ENCODE measurements at places on chromosomes 3 and 15.

DNA sequence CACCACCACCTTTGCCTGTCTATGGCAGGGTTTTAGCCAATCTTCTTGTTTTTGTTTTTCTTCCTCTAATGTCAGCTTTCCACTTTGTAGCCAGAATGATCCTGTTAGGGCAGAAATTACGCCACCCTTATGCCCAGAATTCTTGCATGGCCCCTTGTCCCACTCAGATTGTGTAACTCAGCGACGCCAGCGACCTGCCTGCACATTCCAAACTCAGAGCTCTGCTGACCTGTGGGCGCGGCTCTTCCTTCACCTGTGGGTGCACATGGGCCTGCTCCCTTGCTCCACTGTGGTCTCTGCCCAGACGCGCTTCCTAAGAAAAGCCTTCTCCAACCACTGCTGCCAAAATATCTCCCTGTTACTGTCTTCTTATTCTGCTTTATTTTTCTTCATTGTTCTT, 45.0 kb downstream of the MED12L start:
- no peak for DNase-seq

DNA sequence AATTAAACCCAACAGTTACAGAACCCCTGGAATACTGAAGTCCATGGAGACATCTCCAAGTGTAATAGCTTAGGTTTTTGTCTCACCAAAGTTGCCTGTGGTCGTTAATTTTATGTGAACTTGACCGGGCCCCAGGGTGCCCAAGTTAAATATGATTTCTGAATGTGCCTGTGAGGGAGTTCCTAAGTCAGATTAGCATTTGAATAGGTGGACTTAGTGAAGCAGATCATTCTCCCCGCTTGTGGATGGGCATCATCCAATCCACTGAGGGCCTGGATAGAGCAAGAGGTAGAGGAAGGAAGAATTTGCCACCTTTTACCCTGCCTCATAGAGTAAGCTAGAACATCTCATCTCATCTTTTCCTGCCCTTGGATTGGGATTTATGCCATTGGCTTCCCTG, 203.0 kb downstream of the MYRIP start:
- DNase-seq = no peak

GRCh38 chr3:148101061-148101460, 596.6 kb upstream of the AGTR1 start:
- no peak for DNase-seq

GRCh38 chr15:70358871-70359647, 261.3 kb upstream of the TLE3 start:
- no peak for DNase-seq

DNA sequence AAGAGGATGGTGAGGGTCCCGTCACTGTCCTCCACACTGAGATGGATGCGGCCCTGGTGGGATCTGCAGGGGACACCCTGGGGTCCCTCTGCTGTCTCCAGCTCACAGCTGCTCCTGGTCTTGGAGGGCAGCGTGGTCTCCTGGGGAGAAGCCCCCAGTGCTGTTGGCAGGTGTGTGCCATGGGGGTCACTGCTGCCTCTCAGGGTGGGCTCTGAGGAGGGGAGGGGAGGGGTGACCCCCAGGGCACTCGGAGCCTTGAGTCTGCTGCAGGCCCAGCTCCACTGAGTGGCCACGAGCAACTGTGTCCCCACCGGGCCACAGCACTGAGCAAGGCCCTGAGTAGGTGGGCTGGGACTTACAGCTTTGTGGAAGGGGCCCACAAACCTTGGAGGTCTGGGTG, 34.7 kb downstream of the KLHL25 start:
- DNase-seq = no peak

DNA sequence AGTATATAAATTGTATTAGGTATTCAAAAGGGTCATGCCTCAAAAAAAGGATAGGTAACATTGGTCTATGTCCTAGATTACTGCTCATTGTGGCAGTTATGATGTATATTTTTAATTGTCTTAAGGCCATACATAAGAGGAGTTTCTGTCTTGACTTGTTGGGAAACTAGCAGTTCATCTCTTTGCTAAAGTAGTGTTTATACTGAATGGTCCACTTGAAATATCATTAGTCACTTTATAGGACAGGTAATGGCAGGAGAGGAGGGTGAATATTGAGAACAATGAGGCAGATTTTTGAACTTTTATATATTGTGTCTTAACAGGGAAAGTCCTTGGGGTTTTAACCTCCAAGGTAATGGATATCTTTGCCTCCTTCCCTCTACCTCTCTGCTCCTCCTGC, 58.4 kb downstream of the TP63 start:
- DNase-seq = no peak

DNA sequence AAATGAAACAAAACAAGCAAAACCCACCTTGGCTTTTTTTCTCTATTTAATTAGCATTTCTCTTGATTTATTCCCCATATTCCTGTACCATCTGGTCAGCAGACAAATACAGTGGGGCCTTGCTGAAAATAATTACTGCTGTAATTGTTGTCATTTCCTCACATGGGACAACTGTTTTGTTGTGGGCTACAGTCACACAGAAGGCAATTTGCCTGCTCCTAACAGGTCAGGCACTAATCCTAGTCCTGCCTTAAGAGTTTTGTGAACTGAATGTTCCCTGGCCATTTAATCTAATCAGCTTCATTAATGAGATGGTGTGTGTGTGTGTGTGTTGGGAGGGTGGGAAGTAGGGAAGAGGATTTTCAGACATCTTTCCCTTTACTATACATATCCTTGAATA, 11.6 kb downstream of the TRPC1 start:
- DNase-seq = no peak

DNA sequence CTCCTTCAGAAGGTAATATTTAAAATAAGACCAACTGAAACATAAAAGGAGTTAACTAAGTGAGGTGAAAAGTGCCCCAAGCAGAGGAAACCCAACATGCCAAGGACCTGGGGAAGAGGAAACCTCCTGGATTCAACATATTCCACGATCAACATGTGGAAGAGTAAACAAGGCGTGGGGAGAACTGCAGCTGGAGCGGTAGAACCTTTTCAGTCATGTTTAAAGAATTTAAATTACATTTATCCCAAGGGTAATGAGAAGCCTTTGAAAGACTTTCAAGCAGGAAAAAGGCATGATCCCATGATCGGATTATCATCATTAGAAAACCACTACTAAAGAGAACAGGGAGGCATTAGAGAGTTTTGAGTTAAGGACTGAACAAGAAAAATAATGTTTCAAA, 330.7 kb downstream of the FHIT start:
- DNase-seq = no peak

DNA sequence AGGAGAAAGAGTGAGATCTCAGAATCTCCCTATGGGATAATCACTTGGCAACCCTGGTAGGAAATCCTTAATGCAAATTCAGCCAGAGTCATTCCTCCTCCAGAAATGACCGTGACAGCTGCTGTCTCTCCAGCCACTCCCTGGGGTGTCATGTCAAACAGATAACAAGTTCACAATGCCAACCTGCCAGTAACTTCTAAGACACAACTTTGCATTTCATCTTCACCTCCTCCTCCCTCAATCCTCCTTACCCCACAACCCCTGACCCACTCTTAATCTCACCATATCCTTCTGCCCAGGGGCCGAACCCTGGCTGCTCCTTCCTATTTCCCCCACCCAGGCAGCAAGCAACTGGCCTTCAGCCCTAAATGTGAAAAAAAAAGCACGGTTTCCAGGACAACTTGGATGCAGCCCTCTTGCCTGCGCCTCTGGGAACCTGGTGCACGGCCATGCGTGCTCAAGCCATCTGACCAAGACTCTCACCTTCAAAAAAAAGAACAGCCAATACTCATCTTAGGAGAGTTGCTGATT, 166.0 kb downstream of the NTRK3 start:
- no peak for DNase-seq

DNA sequence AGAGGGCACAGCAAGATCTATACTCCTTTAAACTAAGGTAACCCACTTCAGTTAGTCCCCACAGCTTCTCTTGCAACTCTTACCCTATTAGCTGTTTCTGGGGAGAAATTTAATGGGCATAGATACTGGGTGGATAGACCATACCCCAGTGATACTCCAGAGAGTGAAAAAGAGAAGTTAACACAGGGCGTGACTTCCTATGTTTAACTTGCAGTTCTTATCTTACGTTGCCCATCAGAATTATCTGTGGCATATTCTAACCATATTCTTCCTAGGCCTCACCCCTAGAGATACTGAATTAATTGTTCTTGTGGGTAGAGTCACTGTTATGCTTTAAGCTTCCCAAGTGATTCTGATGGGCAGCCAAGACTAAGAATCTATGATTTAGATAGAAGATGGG, 485.4 kb upstream of the TPRG1 start:
- DNase-seq = no peak

- no peak for DNase-seq
Measured at GRCh38 chr15:22258398-22259150, 178.2 kb downstream of the OR4M2 start.

DNA sequence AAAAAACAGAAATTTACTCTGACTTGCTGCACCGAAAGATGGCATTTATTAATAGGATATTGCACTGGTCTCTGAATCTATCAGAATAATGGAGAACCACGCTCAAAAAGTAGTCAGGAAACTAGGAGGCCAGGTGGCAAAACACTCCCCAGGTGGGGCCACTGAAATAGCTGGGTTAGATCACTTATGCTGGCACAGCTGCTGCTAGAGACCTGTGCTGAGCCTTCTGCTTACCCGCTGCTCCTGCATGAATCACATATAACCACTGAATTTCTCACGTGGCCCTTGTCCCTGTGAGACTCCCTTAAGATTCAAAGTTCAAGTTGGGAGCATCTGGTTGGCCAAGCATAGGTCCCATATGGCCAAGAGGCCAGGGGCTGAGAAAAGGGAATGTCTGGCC, 66.0 kb upstream of the OXTR start:
- DNase-seq = no peak

GRCh38 chr3:5087209-5087608, 34.9 kb upstream of the ARL8B start:
- DNase-seq = no peak

- no peak for DNase-seq
Measured at GRCh38 chr15:41853831-41854230, 15.2 kb downstream of the PLA2G4B start.

- no peak for DNase-seq
Measured at GRCh38 chr3:33456756-33457155, 16.6 kb upstream of the UBP1 start.

DNA sequence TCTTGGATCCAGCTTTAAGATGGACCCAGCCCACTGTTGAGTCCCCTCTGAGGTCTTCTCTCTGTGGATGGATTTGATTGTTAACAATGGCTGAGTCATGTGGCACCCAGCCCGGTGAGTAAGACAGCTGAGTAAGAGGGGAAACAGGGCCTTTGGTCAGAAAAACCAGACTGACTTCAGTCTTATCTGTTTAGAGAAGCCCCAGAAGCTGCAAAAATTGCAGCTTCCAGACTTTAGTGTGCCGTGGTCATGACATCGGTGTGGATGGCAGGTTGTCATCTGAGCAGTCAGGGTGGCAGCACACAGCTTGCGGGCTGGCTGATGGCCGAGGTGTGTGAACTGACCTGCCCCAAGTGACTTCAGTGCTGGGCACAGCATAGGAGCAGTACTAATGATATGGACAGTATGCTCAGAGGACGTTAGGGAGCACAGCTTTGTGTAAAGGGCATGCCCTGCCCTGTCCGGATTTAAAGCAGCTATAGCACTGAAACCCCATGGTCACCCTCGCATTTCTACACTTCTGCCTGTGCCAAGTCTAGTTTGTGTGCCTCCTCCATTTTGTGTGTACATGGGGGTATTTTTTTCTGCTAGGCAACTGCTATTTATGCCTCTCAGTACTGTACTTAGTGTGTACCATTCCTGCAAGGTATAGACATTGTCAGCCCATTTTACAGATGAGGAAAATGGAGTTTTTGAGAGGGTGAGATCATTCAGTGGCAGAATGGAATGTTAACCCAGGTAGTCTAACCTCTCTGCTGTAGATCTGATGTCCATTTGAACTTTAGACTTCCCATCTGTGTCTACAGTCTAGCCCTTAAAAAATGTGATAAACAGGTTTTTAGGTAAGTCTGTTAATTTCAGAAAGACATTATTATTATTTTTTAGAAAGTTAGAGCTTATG, 44.4 kb downstream of the FLNB start:
- DNase-seq = no peak

- DNase-seq = no peak
Measured at GRCh38 chr3:132925256-132925930, 112.8 kb upstream of the TMEM108 start.
